ENCODE measurements at places on chromosomes 7 and 10. TPM values are rescaled to one million over a fixed set of nuclear protein-coding genes. Genes with fewer than 3 reads are reported as not detected.
A peak's percentile ranks its signal among the peaks of the same experiment; 100 is the strongest.

The LRRN3 gene
- 0.43 TPM for total RNA-seq

The EN2 gene
- not detected for total RNA-seq

GRCh38 chr7:56099653-56100052 lies 6.6 kb downstream of the CHCHD2 start:
- DNase-seq: no peak

DNA sequence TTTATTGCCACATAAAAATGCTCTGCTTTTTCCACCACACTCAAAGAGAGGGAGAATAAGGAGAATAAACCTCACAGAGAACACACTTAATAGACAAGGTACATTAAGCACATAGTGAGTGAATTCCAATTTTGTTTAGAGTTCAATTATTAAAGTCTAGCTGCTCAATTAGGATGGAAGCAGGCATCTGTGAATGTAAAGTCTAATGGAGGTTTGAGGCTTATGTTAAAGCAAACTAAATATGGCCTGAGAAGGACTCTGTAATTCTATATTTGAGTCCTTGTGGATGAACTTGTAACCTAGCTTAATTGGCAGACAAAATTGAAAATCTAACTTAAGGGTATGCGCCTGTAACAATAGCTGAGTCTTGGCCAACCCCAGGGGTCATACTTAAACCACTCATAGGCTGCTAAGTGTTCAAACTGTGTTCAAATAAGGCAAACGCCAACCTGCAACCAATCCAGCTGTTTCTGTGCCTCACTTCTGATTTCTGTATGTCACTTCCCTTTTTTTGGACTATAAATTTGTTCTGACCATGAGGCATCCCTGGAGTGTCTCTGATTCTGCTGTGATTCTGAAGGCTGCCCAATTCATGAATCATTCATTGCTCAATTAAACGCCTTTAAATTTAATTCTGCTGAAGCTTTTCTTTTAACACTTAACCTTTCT lies 31.3 kb upstream of the NME8 start:
- no peak for DNase-seq

- peak; percentile 7 for DNase-seq
Measured at GRCh38 chr10:112026438-112026837, 157.1 kb downstream of the GPAM start.

DNA sequence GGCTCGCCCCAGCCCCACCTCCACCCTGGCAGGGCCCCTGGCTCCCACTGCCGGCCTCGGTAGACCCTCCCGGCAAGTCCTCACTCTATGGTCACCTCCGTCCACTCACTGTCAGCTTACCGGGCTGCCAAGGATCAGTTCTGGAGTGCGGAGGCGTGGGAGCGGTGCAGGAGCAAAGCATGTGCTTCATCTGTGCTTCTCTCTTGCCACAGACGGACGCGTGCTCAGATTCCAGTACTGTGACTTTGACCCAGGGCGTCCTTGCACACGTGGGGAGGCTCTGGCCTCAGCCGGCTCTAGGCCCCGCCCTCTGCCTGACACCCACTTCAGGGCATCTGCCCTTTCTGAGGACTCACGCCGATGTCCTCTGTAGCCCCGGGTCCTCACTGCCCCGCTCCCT lies 547.5 kb upstream of the FOXK1 start:
- no peak for DNase-seq

GRCh38 chr7:30932562-30932961 lies 20.9 kb downstream of the AQP1 start:
- DNase-seq: no peak

DNA sequence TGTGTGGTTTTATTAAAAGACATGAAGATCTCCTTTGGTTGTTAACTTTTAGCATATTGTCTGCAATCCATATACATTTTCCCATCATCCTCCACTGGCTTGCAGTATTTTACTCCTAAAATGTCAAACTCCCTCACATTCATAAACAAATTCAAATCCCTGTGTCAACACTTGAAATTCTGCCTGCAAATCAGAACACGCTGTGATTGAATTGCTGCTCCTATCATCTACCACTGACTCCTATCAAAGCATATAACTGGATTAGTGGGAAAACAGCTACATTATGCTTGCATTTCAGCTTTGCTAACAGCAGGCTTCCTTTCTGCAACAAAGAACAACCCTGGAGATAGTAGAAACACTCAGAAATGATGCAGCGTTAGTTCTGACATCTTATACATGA lies 281.8 kb upstream of the HGF start:
- DNase-seq: no peak

- peak; percentile 87 for DNase-seq
Measured at GRCh38 chr10:21364196-21365114, 161.0 kb downstream of the SKIDA1 start.

GRCh38 chr10:49112851-49113250 lies 2.5 kb downstream of the VSTM4 start:
- DNase-seq: no peak

The CYP26A1 gene
- total RNA-seq: not detected

All from GM23248 (cell line).